ENCODE measurements at places on chromosomes 11 and 22.

GRCh38 chr11:104301776-104302175 lies 137.8 kb upstream of the PDGFD start:
- no peaks in the 10 kb centered on the region for H3K27me3 ChIP-seq
- DNase-seq, result no peak
- H3K36me3 ChIP-seq, result no peaks in the 10 kb centered on the region
- no peaks in the 10 kb centered on the region for H3K4me1 ChIP-seq

DNA sequence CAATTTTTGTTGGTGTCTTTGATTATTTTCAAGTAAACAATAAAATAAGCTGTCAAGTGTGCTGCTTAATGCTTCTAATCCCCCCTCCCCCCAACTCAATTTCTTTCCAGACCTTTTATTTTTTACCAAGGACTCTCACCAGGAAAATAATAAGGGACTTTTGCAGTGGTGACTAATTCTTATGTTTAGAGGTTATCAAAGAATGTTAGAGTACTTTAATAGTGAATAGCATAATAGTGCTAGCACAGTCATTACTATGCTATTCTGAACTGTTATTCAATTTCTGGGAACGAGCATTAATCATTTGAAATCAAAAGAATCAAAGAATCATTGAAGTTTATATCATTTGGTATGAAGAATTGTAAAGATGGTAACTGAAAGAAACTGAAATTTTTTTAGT lies 251.4 kb downstream of the DDX10 start:
- H3K4me3 ChIP-seq, result no peak overlapping the region
- DNase-seq, result no peak
- H3K4me1 ChIP-seq, result no peaks in the 10 kb centered on the region
- H3K27me3 ChIP-seq, result no peaks in the 10 kb centered on the region
- H3K27ac ChIP-seq, result no peak overlapping the region

GRCh38 chr22:27639248-27640086 lies 162.1 kb downstream of the MN1 start:
- H3K27ac ChIP-seq, result no peak overlapping the region
- no peak overlapping the region for H3K4me3 ChIP-seq
- H3K4me1 ChIP-seq, result no peaks in the 10 kb centered on the region
- peaks cover 12% of the 10 kb centered on the region for H3K27me3 ChIP-seq

DNA sequence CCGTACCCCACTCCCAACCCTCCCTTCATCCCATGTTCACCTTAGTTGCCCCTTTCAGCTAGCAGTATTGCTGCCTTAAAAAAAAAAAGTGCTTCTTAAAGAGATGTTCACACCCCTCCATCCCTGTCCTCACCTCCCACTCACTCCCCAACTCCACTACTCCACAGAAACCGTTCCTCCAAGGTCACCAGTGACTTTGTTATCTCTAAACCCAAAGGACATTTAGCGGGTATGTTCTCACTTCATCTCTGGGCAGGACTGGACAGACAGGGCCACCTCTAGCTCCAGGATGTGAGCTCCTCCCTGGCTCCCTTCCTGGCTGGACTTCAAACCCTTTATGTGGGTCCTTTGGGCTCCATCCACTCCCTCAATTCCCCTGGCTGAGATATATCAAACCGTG lies 6.4 kb upstream of the RCOR2 start:
- H3K27me3 ChIP-seq, result peaks cover 4% of the 10 kb centered on the region
- no peak for DNase-seq
- no peaks in the 10 kb centered on the region for H3K36me3 ChIP-seq
- peaks cover 2% of the 10 kb centered on the region for H3K4me1 ChIP-seq
- no peak overlapping the region for H3K27ac ChIP-seq

GRCh38 chr11:58057481-58057880 lies 26.7 kb downstream of the OR6Q1 start:
- H3K4me3 ChIP-seq, result no peak overlapping the region
- H3K36me3 ChIP-seq, result no peaks in the 10 kb centered on the region
- DNase-seq, result no peak
- H3K27me3 ChIP-seq, result no peaks in the 10 kb centered on the region
- H3K27ac ChIP-seq, result no peak overlapping the region

GRCh38 chr11:12439615-12440014 lies 62.2 kb downstream of the PARVA start:
- H3K4me3 ChIP-seq, result no peak overlapping the region
- H3K27me3 ChIP-seq, result peaks cover 7% of the 10 kb centered on the region
- H3K36me3 ChIP-seq, result no peaks in the 10 kb centered on the region
- H3K4me1 ChIP-seq, result no peaks in the 10 kb centered on the region
- no peak overlapping the region for H3K27ac ChIP-seq

DNA sequence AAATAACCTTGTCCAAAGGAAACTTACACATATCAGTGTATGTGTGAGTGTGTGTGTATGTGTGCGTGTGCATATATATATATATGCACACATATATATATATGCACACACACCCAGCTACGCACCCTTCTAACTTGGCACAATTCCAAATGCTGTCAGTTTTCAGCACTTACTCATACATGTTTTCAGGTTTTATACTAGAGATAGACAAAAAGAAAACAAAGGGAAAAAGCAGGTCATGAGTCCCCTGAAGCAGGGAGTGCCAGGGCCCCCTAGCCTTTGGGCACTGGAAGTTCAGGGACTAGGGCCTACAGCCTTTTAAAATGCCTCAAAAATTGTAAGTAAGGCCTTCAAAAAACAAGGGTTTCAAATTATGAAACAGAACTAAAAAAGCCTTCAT lies 265.4 kb downstream of the CADM1 start:
- no peaks in the 10 kb centered on the region for H3K27me3 ChIP-seq
- no peaks in the 10 kb centered on the region for H3K4me1 ChIP-seq
- no peak for DNase-seq
- H3K27ac ChIP-seq, result no peak overlapping the region

- H3K27ac ChIP-seq, result no peak overlapping the region
- peak; percentile 10 for DNase-seq
- H3K4me3 ChIP-seq, result no peak overlapping the region
- H3K4me1 ChIP-seq, result peaks cover 6% of the 10 kb centered on the region
- H3K27me3 ChIP-seq, result no peaks in the 10 kb centered on the region
These were observed 220.9 kb downstream of the PGR start for GRCh38 chr11:100908746-100909145.

GRCh38 chr11:2461956-2462542 lies 17.2 kb downstream of the KCNQ1 start:
- no peaks in the 10 kb centered on the region for H3K36me3 ChIP-seq
- DNase-seq, result no peak
- H3K27ac ChIP-seq, result no peak overlapping the region
- H3K4me3 ChIP-seq, result no peak overlapping the region

DNA sequence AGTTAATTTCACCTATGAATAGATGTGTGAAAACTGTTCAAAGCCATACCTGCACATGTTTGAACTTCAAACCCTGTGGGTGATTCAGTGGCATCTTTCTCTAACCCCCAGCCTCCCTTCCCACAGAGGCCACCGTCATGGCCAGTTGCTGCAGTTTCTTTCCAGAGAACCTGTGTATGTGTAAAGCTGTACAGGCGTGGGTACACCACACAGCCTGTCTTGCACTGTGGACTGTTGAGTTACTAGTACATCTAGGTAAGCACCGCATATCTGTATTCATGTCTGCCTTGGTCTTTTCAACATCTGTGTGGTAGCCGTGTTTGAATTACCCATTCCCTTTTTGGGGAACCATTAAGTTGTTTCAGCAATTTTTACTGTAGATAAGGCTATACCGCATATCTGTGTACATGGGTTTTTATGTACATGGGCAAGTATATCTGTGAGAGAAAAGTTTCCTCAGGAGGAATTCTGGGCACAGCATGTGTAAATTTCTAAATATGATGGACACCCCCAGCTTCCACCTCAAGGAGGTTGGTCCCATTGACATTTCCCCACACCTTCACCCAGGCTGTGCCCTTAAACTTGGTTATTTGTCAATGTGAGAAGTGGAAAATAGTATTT lies 13.9 kb downstream of the NEAT1 start:
- H3K36me3 ChIP-seq, result peaks cover 16% of the 10 kb centered on the region
- H3K27me3 ChIP-seq, result no peaks in the 10 kb centered on the region
- no peak overlapping the region for H3K4me3 ChIP-seq
- DNase-seq, result no peak
- peak overlapping the region; percentile 13 for H3K27ac ChIP-seq

- H3K4me3 ChIP-seq, result no peak overlapping the region
- H3K27ac ChIP-seq, result no peak overlapping the region
- no peaks in the 10 kb centered on the region for H3K36me3 ChIP-seq
- DNase-seq, result no peak
- no peaks in the 10 kb centered on the region for H3K4me1 ChIP-seq
- no peaks in the 10 kb centered on the region for H3K27me3 ChIP-seq
These were observed 187.4 kb downstream of the MN1 start for GRCh38 chr22:27614006-27614649.

- H3K36me3 ChIP-seq, result peaks cover 19% of the 10 kb centered on the region
- H3K27ac ChIP-seq, result peak overlapping the region; percentile 40
- H3K4me3 ChIP-seq, result peak overlapping the region; percentile 38
- peak; percentile 63 for DNase-seq
- peaks cover 42% of the 10 kb centered on the region for H3K4me1 ChIP-seq
These were observed 1.6 kb downstream of the NCR3LG1 start for GRCh38 chr11:17352950-17353820.

DNA sequence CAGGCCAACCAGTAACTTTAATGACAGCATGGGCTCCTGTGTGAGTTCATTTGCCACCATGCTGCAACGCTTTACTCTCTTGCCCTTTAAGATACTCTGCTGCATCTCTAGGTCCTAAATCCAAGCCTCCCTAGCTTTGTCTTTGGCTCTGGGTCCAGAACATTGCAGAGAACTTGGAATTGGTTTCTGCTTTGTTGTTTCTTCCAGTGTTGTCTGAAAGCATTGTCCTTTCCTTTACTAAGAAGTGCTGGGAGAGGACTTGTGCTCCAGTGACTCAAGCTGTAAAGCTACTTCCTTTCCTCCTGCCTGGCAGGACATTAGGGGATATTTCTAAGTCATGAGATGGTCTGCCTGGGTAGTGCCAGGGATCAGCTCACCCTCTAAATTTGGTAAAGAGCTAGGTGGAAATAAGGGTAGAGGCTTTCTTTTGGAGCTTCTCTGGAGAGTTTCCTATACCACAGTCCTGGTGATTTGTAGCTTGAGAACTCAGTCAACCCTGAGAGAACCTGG lies 202.5 kb upstream of the CADM1 start:
- H3K36me3 ChIP-seq, result no peaks in the 10 kb centered on the region
- H3K4me1 ChIP-seq, result no peaks in the 10 kb centered on the region
- no peak overlapping the region for H3K4me3 ChIP-seq

DNA sequence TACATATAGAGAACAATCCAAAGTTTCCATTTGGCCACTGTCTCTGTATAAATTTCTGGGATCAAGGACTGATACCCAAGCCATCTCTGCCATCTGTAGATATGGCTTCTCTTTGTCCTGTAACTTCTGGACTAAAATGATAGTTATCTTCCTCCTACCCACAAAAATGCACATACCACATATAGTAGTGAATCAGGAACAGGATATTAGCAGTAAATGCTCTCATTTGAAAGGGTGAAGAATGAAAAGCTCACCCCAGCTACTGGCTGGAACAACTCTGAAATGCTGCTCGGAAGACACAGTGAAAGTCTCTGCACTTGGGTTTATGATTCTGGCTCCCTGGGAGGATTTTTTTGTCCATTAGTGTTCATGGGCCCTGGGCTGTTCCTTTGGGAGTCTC lies 856.4 kb upstream of the LRRC4C start:
- DNase-seq, result no peak
- H3K36me3 ChIP-seq, result no peaks in the 10 kb centered on the region
- no peaks in the 10 kb centered on the region for H3K27me3 ChIP-seq
- H3K4me3 ChIP-seq, result no peak overlapping the region
- H3K27ac ChIP-seq, result no peak overlapping the region
- H3K4me1 ChIP-seq, result no peaks in the 10 kb centered on the region

DNA sequence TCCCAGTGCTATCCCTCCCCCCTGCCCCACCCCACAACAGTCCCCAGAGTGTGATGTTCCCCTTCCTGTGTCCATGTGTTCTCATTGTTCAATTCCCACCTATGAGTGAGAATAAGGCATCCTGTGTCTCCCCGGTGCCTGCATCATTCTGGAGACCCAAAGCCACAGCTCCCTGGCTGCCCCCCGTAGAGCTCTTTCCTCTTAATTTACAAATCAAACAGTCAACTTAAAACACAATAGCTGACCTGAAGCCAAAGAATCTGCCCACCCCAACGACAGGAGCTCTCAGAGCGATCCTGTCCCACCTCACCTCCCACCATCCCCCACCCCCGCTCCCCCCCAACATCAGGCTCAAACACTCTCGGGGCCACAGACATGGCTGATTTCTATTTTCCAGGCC lies 558.3 kb downstream of the BRD1 start:
- no peak for DNase-seq
- no peak overlapping the region for H3K4me3 ChIP-seq
- no peak overlapping the region for H3K27ac ChIP-seq
- no peaks in the 10 kb centered on the region for H3K36me3 ChIP-seq
- no peaks in the 10 kb centered on the region for H3K27me3 ChIP-seq

DNA sequence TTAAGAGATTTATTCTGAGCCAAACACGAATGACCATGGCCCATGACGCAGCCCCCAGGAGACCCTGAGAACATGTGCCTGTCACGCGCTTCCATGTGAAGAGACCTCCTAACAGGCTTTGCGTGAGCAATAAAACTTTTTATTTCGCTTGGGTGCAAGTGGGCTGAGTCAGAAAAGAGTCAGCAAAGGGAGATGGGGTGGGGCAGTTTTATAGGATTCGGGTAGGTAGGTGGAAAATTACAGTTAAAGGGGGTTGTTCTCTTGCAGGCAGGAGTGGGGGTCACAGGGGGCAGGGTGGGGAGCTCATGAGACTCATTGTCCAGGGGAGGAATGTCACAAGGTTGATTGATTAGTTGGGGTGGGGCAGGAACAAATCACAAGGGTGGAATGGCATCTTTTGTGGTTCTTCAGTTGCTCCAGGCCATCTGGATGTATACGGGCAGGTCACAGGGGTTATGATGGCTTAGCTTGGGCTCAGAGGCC lies 77.2 kb upstream of the FTH1 start:
- no peaks in the 10 kb centered on the region for H3K36me3 ChIP-seq
- H3K4me3 ChIP-seq, result no peak overlapping the region
- peaks cover 13% of the 10 kb centered on the region for H3K27me3 ChIP-seq
- no peak overlapping the region for H3K27ac ChIP-seq

GRCh38 chr11:924406-925157 lies 1.1 kb upstream of the AP2A2 start:
- H3K27me3 ChIP-seq, result no peaks in the 10 kb centered on the region
- peaks cover 14% of the 10 kb centered on the region for H3K36me3 ChIP-seq
- no peak overlapping the region for H3K27ac ChIP-seq
- no peak for DNase-seq
- peaks cover 27% of the 10 kb centered on the region for H3K4me1 ChIP-seq
- H3K4me3 ChIP-seq, result no peak overlapping the region

- H3K4me3 ChIP-seq, result no peak overlapping the region
- DNase-seq, result no peak
- H3K27ac ChIP-seq, result peak overlapping the region; percentile 43
These were observed 89.0 kb upstream of the CD44 start for GRCh38 chr11:35049859-35050531.
